Aorta (tissue), 5 donors: ENCODE measurements at places on chromosomes 7 and 10. TPM values are rescaled to one million over a fixed set of nuclear protein-coding genes. Genes with fewer than 3 reads are reported as not detected.

- DNase-seq, result no peak
Observed at GRCh38 chr10:118965645-118966044, 63.9 kb upstream of the NANOS1 start.

DNA sequence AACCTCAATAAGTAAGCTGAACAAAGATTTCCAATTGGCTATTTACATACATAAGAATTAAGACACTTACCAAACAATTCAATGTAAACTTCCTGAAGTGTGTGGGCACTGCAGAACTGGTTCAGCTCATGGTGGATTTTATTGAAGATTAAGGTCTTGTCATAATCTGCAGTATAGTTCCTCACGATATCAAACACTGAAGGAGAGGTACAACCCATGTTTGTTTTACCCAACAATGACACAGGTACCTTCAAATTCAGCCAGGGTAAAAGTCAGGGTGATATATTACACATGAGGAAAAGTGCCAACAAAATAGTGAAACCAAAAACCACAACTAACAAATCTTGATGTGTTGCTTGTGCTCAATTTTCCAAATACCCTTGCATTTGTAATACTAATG lies 10.0 kb downstream of the ERLIN1 start:
- no peak for DNase-seq

The CHN2 gene
- total RNA-seq, result 22.0 TPM

- DNase-seq, result no peak
Observed at GRCh38 chr10:69130251-69130650, 6.3 kb downstream of the VPS26A start.

GRCh38 chr10:70561070-70561469 lies 41.5 kb downstream of the PRF1 start:
- DNase-seq, result peak; percentile 56

DNA sequence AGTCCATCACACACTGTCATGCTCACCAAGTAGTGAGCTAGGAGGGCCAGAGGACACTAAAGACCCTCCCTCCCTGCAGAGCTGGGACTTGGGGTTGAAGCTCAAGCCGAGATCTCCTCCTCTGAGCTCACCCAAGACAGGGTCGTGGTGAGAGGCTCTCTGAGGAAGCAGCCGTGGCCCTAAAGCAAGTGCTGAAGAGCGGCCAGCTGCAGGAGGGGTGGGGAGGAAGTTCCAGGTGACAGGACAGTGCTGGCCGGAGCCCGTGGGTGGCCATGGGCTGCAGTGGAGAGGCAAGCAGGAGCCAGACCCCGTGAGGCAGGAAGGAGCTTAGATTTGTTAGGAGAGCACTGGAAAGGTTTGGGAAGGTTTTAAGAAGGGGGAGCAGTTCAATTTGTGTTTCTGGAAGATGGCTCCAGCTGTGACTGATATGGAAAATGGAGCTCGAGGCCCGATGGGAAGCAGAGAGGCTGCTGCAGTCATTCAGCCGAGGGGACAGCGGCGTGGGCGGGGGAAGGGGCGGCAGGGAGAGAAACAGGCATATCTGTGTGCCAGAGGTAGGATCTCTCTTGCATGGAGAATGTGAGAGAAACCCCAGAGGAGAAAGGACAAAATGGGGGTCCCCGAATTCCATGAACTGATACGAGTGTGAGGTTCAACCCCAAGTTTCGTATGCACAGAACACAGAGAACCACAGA lies 26.9 kb upstream of the DNAAF5 start:
- peak; percentile 27 for DNase-seq

The LDB3 gene
- 67.9 TPM for total RNA-seq

The OPN1SW gene
- not detected for total RNA-seq

The CCDC172 gene
- total RNA-seq, result not detected

DNA sequence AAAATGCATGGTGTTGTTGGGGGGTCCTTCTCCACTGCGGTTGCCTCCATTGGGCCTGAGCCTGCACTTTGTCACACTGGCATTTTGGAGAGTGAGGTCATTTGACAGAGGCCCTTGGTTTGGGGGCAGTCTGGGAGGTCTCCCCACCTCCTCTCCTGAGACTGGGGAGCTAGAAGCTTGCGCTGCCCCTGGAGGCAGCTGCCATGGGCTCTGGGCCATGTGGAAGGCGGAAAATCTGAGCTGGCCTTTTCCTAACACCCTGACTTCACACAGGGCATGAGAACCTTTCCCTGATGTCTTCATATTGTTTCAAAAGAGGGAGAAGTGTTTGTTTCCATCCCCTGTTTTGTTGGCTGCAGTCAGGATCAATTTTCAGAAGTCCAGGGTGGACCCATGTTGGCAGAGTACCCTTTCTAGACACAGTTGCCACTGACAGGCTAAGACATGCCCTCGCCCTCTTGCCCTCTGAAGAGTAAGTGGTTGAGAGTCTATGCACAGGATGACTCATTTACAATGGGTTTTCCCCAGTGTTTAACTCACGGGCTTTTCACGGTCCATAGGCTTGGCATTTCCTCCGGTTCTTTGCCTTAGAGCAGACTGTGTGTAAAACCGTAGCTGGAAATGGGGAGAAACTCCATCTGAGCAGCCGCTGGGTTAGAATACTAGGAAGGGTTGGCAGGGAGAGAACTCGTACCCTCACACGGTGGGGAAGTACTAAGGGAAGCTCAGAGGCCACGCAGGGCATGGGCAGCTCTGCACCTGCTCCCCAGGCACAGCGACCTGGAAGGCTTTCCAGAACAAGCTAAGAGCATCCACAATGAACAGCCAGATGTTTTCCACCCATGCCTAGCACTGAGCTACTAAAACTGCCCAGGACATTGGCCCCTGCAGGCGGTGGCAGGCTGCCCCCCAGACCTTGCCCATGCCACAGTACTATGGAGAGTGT lies 655.0 kb downstream of the SDK1 start:
- no peak for DNase-seq

DNA sequence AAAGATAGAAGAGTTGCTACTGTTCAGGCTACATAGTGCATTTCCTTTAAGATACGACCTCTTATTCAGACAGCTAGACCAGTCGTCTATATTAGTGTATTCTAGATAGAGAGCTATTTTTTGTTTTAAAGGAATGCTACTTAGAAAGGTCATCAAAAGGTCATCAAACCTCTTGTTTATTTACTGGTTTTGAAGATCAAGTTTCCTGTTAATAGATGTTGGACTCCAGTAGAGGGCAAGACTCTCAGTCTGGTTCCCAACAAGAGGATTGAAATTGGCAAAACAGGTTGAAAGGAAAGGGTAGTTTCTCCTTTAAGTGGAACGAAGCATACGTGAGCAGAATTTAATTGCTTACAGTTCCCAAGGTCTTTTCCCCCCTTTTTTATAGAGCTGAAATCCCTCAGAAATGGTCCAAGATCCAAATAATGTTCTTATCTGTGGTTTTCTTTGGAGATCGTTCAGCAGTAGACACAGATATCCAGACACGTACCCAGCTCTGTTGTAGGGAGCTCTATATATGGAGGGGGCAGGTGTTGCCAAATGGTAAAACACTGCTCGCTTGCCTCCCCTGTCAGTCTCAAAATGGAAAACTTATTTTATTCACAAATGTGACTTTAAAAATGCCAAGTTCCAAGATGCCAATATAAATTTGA lies 37.2 kb downstream of the BAMBI start:
- DNase-seq, result no peak

The GCK gene
- total RNA-seq, result 1.2 TPM

GRCh38 chr10:27736396-27736795 lies 9.2 kb downstream of the MKX start:
- no peak for DNase-seq

DNA sequence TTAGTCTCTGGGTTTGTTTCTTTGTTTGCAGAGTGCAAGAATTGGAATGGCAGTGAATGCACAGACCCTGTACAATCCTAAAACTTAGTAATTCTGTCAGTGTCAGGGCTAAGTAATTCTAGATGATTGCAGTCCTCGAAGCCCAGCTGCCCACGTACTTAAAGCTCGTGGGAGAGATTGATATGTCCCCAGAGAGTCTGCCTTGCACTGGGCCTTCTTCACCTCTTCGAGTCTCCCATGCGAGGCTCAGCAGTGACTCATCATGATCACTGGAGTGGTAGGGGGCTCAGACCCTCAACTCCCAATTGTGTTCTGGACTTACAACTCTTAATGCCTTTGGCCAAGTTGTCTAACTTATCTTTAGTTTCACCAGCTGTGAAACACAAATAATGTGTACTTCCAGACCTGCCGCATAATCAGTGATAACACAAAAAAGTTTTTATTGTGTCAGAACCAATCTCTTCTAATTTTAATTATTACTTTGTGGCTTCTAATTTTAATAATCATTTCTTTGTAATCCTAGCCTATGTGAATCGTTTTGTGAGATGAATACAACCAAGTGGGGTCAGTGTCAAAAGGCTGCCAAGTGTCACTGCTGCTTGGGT lies 345.6 kb upstream of the LRGUK start:
- DNase-seq, result no peak

The SUGCT gene
- total RNA-seq, result 47.1 TPM

DNA sequence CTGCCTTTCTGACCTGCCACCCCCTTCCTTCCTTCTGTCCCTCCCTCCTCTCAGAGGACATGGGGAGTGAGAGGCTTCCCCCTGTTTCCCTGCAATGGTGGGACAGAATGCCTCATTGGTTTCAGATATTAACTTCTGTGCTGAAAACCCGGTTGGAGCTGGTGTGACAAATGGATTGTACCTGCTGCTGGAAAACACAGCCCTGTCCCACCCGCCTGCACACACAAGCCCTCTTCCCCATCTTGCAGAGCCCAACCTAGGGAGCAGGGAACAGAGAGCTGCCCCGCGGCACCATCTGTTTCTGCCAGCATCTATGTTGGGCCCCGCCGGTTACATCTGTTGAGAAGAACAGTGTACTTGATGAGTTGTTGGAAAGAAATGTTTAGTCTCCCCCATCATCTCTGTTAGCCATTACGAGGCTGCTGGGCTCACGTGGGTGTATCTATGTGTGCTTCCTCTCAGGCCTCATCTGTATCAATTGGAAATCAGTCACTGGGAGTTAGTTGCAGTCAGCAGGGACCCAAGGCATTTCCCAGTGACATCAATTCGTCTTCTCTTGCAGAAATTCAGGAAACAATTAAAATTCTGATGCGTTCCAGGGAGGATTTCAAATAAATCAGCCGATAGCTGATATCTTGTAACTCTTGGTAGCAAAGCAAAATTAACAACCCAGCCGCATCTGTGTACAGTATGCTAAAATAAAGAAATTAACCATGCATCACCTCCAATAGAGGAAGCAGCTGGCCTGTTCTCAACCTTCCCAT lies 725.6 kb upstream of the GALNT17 start:
- DNase-seq, result no peak

The DPP6 gene
- not detected for total RNA-seq

DNA sequence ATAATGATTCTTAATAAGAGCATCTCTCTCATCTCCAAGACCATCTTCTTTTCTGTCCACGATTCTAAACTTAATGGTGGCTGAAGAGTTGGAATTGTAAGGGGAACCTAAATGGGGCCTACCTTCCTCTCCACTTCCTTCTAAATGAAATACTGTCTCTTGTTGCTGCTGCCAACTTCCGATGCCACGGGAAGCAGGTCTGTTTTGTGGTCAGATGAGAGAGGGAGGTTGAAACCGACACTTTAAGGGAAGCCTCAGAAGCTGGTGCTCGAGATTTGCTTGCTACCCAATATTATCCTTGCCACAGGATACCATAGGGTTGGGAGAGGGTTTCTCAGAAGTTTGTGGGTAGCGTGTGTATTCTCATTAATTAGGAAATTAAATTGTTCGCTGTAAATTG lies 464.1 kb downstream of the SUGCT start:
- DNase-seq, result no peak

- DNase-seq, result no peak
Observed at GRCh38 chr7:101933688-101934121, 116.3 kb downstream of the CUX1 start.

The AKR1D1 gene
- not detected for total RNA-seq

DNA sequence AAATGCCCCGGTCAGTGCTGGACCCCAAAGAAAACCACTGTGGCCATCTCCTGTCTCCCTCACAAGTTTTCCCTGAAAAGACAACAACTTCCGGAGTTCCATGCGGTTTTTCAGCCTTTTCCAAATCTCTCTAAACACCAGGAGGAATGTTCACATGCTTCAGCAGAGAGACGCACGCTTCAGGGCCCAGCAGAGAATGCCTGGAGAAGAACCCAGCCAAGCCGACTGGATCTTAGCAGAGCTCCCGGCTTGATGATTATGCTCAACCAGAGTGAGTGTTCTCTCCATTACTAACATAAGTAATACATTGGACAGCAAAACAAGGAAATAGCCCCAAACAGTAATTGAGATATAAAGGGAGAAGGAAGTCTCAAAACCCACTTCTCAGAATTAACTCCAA lies 17.9 kb downstream of the PRKCQ start:
- no peak for DNase-seq
